Activated CD4-positive, alpha-beta T cell treated with anti-CD3 and anti-CD28 coated beads, Interleukin-2, amount 50 U/mL, for 24 hours (primary cell): ENCODE measurements at places on chromosomes 5 and 9.

DNA sequence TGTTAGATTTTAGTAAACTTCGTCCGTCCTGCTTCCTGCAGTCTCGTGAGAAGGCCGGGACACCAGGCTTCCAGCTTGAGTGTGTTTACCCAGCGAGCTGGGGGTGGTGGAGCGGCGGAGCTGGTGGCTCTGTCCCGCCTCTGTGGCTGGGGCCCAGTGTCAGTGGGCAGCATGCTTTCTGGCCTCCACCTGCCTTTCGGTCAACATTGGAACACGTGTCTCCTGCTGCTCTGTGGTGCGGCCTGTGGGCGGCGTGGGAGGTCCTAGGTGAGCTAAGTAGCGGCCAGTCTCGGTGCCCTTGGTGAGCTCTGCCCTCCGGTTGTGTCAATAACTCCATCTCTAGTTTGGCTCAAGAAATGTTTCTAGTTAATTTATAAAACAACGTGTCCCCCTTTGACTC, 125.9 kb downstream of the GADD45G start:
- DNase-seq: no peak

GRCh38 chr5:173242079-173242478, 7.1 kb upstream of the NKX2-5 start:
- no peak for DNase-seq

DNA sequence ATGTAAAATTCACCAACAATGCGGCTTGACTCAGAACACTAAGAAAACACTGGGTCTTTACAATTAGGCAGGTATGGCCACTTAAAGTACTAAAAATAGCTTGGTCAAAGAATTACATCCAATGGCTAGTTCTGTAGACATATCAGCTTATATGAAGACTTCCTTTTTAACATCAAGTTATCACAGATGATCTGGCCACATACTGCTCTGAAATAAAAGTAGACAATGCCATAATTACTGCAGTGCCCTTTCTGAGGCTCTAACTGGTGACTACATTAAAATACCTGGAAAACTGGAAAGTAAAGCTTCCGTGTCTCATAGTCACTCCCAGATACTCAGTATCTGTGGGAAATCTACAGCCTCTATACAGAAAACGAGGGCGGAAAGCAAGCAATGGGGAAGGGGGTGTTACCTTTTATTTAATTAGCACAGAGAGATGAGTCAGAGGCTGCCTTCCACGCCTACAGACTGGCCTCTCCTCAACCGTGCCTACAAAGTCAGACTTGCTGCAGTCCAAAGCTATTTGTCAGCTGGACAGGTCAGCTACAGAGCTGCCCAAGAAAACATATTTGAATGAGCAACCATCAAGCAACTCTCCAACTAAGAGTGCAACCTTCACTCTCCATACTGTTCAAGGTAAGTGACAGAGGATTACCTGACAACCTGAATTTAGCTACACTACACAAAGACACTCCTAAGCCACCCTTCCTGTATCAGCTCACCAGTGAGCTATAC, 8.7 kb downstream of the SERINC5 start:
- peak; percentile 55 for DNase-seq

DNA sequence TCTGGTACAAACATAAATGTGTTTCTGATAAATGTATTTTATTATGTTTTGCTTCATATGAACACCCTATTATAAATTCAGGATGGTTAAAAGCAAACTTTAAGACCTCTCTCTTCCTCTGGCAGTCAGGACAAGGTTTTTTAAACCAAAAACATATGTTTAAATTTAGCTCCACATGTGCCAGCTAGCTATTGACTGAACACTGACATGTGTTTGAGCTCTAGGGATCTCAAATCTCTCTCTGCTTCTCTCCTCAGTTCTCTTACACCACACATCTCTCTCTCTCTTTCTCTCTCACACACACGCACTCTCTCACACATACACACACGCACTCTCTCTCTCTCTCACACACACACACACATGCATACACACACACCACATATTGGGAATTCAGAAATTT, 150.1 kb upstream of the RFX3 start:
- DNase-seq: no peak

- DNase-seq: no peak
Observed at GRCh38 chr9:91884153-91884552, 65.9 kb downstream of the ROR2 start.

DNA sequence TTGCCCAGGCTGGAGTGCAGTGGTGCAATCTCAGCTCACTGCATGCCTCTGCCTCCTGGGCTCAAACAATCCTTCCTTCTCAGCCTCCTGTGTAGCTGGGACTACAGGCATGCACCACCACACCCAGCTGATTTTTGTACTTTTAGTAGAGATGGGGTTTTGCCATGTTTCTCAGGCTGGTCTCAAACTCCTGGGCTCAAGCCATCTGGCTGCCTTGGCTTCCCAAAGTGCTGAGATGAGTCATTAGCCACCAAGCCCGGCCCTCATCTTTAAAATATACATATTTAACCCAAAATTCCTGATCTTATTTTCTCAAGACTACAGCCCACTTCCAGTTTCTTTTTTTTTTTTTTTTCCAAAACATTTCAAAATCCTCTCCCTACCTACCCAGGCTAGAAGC, 31.7 kb upstream of the MINAR2 start:
- DNase-seq: no peak

GRCh38 chr9:16871336-16872151, 1.1 kb upstream of the BNC2 start:
- no peak for DNase-seq

DNA sequence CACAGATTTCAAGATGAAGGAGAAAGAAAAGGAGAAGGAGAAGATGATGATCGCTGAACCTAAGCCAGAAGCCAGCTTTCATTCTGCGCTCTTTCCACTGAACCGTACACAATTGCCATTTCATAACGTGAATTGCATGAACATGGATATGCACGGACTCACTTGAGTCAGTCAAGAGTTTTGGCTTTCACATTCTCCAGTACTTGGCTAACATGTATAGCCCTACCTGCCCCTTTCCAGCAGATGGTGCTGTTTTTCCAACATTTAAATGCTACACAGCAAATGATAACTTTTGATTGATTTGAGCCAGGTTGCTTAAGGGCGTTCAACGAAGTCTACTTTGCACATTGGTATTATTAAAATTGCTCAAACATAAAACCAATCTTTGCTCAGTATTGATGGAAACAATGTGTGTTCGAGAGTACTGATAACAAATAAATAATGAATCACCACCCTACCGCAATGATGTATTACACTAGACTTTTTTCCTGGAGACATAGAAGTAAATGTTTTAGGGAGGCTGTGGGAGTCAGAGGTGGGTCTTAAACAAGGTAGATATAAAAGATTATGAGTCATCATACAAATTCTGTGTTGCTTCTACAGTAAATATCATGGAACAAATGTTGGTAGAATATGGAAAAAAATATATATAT, 196.4 kb downstream of the TRPM3 start:
- DNase-seq: no peak

DNA sequence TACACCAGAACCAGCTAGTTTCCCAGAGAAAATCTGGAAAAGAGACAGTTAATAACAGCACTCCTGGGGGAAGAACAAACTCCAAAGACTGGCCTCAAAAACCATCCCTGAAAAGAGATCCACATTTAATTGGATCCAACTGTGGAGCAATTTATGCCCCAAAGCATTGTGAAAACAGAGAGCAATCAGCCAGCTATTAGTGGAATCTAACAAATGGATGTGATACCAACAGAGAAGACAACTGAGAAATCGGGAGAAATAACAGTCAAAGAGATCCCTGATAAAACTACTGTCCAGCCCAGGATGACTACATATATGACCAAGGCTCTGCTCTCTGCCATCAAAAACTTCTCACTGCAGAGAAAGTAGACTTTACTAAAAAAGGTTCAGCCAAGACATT, 40.5 kb upstream of the TRIO start:
- DNase-seq: no peak
